Panc1 (cell line): ENCODE measurements at places on chromosomes 5 and 9.

- no peak for DNase-seq
Observed at GRCh38 chr9:70044490-70045307, 1.1 kb downstream of the MAMDC2 start.

DNA sequence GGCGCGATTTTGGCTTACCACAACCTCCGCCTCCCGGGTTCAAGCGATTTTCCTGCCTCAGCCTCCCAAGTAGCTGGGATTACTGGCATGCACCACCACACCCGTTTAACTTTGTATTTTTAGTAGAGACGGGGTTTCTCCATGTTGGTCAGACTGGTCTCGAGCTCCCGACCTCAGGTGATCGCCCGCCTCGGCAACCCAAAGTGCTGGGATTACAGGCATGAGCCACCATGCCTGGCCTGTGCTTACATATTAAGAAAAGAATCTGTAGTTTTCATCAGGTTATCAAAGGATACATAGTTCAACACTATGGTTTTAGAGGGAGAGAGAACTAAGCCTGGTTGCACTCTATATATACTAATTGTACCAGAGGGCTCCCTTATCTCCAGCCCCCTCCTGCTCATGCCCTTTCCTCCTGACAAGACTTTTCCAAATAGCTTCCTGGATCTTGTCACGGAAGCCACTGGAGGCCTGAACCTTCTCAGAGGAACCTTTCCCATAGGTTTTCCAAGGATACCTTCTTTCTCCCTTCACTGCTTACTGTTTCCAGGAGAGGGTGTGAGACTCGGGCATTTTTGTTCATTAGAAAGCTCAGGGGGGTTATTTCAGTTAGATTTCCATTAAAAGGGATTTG is 53.1 kb downstream of the SLC44A1 start:
- DNase-seq: no peak

- DNase-seq: no peak
Observed at GRCh38 chr5:67731886-67732285, 483.7 kb upstream of the PIK3R1 start.

- DNase-seq: no peak
Observed at GRCh38 chr5:171310212-171310818, 1.3 kb downstream of the TLX3 start.

GRCh38 chr5:61850696-61851095 is 455.3 kb upstream of the KIF2A start:
- no peak for DNase-seq

DNA sequence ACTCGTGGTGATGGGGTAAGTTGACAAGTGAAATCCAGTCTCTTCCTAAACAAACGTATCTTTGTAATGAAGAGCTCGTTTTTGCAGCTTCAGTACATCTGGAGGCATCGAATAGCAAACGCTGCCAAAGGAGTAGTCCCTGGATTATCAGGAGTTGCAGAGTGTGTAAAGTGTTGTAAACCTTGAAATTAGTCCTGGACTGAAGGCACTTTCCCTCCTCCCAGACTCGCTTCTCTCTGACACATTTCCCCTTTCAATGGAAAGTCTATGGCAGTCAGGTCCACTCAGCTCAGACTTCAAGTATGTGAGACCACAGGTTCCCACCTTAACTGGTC is 1.5 kb upstream of the PBX3 start:
- DNase-seq: peak; percentile 5

DNA sequence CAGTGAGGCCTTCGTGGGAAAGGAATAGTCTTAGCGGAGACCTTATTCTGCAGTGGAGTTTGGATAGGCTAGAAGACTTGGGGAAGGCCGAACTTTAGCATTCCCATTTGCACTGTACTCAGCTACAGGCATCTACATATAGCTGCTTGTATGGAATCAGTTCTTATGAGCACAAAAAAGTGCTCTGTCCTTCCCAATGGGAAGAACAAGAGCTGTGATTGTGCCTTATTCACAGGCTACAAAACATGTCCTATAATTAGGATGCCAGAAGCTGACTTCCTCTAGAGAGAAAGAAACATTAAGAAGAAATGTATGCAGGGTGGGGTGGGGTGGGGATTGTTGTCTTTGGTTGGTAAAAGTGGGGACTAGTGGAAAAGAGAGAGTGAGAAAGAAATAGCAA is 154.7 kb downstream of the ATP10B start:
- DNase-seq: no peak

- no peak for DNase-seq
Observed at GRCh38 chr5:125272357-125272756, 525.9 kb upstream of the ZNF608 start.

- DNase-seq: no peak
Observed at GRCh38 chr9:29100762-29101161, 1527.5 kb upstream of the C9orf72 start.

DNA sequence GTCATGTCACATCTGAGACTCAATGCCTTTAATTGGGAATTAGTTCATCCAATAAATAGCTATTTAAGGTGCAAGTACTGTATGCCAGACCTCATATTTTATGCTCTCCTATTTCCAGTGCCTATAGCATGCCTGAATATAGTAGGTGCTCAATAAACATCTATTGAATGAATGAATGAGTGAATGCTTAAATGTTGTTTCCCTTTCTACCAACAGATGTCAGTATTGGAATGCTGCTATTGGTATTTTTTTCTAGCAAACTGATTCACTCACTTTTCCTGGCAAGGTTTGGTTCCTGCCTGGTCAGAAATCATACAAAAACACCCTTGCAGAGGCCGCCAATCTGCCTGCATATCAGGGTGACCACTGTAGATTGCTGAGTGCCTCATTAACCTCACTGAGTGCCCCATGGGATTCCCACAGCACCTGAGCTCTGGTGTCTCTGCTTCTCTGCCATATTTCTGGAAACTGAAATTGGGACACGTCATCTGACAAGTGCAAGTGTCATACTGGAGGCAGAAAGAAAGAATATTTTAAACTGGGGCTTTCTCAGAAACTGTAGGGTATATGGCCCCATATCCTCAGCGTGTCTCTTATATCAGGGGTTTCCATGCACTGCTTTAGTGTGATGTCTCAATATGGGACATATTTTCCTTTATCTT is 359.7 kb downstream of the TRIM32 start:
- no peak for DNase-seq

DNA sequence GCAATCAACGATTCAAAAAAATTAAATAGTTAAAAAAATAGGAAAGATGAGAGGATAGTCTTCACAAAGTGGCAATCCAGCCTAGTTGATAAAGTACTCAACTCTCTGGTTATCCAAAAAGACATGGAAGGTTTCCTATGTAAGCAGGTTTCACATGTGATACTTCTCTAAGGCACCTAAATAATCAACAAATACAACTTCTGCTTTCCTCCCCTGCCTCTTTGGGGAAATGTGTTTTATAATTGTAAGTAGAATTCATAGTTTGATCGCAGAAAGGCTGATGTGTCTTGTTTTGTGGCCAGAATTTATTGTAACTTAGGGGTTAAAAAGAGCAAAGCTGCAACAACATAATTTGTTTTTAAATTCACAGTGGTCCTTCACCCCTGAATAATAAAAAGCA is 855.5 kb upstream of the DMAC1 start:
- no peak for DNase-seq

DNA sequence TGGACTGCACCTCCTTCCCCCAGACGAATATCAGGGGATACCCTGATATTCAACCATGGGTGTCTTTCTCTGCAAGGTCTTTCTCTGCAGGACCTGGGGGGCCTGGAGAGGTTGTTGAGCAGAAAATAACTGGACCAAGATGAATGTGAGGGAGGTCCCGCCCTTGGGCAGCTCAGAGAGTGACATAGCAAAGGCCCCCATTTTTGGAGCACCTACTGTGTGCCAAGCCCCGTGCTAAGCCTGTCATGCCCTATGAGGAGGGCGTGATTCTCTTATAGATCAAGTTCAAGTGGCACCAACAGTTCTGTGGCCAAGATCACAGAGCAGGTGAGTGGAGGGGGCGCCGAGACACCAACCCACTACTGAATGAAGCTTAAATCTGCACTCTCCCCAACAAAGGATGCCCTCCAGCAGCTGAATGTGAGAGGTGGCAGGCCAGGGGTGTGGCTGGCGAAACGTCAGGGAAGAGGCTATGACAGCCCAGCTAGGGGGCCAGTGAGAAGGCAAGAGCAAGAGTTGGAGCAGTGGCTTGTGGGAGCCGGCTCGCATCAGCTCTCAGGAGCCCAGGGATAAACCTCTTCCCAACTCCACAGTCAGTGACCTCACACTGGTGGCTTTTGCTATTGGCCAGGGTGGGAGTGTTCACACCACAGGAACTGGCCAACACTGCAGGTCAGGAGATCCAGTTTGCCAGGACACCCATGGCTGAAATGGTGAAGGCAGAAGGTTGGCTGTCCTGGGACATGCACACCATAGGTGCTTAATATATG is 5.3 kb downstream of the SARDH start:
- DNase-seq: no peak

GRCh38 chr9:137278061-137278701 is 655 bp downstream of the TOR4A start:
- no peak for DNase-seq

DNA sequence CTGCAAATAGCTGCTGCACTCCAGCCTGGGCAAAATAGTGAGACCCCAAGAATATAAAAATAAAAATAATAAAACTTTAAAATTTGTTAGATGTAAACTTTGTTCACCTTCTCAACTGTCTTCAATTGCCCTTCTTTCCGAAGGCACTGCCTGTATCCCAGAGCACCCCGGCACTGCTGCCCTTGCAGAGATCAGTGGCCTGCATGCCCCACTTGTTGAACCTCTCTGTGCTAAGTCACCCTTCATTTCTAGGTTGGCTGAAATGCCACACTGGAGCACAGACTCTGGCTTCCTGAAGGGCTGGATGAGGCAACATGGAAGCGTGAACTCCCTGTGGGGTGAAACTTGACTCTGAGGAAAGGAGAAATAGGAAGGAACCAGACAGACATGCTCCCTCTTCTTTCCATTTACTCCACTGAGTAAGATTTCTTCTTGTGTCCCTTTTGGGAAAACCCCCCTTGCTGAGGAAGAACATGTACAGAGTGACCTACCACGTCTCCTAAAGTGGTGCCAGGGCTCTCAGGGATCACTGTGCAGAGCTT is 8.4 kb upstream of the JMY start:
- no peak for DNase-seq

DNA sequence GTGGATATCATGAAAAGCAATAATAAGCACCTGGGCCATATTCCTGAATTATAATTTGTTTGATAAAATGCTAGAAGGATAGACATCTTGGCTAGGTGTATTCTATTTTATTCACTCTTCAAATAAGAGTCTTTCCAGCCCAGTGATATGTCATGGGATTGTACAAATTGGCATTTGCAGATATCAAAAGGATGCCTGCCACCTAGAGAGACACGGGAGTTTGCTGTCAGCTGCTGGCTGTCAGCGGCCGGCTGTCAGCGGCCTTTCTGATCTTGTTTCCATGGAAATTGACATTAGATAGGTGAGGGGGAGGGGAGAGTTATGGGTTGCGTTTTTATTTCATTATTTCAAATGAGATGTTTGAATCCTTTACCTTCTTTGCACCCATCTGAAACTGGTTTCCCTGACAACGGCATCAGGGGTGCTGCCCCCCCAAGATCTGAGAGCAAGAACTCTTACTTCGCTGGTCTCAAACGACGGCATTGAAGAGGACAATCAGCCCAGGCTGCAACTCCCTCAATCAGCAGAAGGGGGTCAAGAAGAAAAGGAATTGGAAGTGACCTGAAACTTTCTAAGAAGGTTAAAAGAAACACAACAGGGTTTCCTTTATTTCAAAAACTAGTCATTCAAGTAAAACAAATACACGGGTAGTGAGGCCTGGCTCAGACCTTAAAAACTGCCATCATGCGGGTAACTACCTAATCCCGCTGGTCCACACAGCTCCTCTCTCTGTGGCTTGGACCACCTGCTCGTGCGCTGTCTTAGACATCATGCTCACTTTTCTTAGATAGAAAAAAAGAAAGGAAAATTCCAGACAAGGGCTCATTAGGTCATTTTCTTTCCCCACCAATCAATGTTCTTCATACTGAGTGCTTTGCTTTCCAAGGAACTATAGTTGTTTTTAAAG is 115.7 kb downstream of the TLE1 start:
- DNase-seq: no peak

DNA sequence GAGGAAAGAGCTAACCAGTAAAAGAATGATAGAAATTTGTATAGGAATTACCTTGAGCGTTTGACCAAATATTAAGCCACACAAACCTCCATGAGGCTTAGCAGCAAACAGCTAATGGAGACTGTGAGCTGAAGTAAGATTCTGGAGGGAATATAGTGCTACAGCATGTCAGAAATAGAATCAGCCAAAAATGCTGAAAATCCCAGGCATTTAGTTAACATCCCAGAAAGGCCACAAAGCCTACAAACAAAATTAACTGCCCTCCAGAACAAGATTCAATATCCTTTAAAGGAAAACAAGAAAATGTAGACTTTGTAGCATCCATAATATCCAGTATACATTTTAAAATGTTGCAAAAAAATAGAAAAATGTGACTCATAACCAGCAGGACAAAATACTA is 257.8 kb upstream of the TUSC1 start:
- no peak for DNase-seq

DNA sequence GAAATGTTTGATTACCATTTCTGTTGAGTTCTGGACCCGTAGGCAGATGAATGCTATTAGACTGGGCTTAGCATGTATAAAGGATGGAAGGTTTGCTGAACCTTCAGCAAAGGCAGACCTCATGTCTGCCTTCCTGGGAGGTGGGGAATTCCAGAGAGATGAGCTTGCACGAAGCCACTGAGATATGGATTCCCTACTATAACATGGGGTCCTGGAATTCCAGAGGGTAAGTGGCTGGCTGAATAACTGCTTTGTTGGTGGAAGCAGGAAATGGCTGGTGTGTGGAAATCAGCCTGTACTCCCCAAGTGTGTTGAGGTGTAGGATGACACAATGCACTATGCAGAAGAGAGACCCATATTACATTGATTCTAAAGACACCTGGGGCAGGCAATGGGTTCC is 526.4 kb downstream of the CTNND2 start:
- DNase-seq: no peak

DNA sequence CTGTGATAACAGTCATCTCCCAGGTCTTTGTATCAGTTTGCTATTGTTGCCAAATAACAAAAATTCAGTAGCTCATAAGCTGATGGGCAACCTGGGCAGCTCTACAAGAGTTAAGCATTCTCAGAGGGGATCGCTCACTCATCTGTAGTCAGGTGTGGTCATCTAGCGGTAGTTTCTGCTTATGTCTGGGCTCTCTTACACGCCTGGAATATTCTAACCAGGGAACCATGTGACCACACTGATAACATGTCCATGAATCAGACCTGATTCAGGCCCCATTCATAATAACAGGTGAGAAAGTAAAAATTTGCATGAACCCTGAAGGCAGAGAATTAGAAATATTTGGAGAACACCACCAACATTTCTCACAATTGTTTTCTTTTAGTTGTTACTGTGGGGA is 576.1 kb downstream of the SLCO4C1 start:
- no peak for DNase-seq

- no peak for DNase-seq
Observed at GRCh38 chr5:174549254-174549653, 175.1 kb upstream of the MSX2 start.

DNA sequence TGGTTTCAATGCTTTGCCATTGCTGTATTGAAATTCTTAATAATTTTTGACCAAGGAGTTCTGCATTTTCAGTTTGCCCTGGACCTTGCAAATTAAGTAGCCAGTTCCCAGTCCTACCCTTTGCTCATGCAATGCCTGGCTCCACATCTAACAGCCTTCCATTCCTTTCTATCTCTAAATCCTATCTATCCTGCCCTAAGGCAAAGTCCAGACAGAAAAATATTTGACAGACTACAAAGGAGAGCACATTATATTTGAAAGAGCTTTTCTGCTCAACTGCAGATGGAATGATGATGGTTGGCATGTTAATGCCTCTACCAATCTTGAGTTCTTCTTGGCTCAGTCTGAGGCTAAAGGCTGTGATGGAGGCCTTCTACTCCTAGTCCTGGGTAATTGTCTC is 15.5 kb downstream of the SLC22A4 start:
- no peak for DNase-seq

GRCh38 chr5:178902849-178903248 is 7.1 kb downstream of the ZFP2 start:
- no peak for DNase-seq
